ENCODE measurements at places on chromosomes 7 and 10. TPM values are rescaled to one million over a fixed set of nuclear protein-coding genes. Genes with fewer than 3 reads are reported as not detected.

SFTPA1 gene
- 11,086 TPM for total RNA-seq

ANKRD30A gene
- not detected for total RNA-seq

MBL2 gene
- total RNA-seq: not detected

SAMD9 gene
- 13.5 TPM for total RNA-seq

TAX1BP1 gene
- 96.1 TPM for total RNA-seq

HOXA11 gene
- not detected for total RNA-seq

DNA sequence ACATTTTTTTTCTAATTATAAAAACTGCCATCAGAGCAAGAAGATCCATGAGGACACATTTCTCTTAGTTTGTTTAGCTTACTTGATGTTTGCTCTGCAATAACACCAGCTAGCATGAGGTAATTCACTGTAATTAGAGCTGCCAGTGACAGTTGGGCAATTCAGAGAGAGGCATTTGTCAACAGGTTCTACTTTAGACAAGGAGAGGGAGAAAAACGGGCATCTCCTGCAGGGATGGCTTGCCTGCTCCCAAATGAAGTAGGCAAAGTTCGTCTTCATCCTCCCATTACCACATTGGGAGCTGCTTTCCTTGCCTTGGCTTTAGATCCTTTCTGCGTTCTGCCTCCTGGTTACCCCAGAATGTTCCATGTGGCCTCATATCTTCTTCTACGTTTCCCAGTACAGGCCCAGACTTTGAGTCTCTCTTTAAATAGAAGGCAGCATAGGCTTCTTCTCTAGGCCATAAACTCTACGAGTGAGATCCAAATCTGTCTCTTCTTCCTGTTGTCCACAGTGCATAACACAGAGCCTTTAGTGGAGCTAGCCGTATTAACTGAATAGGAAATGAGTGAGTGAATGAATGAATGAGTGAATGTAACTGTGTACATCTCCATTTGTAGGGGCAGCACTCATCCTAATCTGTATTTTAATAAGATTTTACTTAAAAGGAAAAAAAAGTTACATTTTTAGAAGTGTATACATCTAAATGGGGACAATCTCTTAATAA is 21.2 kb downstream of the ASB15 start:
- H3K4me1 ChIP-seq: no peaks in the 10 kb centered on the region
- no peak for DNase-seq
- H3K27me3 ChIP-seq: no peaks in the 10 kb centered on the region
- no peaks in the 10 kb centered on the region for H3K36me3 ChIP-seq
- no peak overlapping the region for H3K4me3 ChIP-seq
- no peak overlapping the region for H3K27ac ChIP-seq

GRCh38 chr10:18601321-18601720 is 50.1 kb downstream of the NSUN6 start:
- no peak overlapping the region for H3K4me3 ChIP-seq
- H3K4me1 ChIP-seq: no peaks in the 10 kb centered on the region
- H3K27ac ChIP-seq: no peak overlapping the region
- DNase-seq: no peak
- no peaks in the 10 kb centered on the region for H3K27me3 ChIP-seq
- H3K36me3 ChIP-seq: peaks cover 12% of the 10 kb centered on the region

DNA sequence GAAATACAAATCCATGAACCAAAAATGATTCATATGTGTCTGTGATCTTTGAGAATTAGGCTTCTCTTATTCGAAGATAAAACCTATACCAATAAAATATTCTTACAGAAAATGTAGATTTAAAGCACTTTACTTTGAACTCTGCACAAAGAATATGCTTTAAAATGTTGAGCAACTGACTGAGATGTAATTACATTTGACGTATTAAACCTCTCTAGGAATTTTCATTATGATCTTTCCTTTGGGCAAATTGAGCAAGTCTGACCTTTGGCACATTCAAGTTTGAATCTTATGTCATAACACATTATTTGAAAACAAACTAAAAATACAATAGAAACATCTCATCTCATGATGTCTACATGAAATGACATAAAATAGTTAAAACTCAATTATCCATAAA is 69.2 kb upstream of the AHR start:
- no peak overlapping the region for H3K27ac ChIP-seq
- no peaks in the 10 kb centered on the region for H3K27me3 ChIP-seq
- H3K4me1 ChIP-seq: peaks cover 4% of the 10 kb centered on the region
- DNase-seq: no peak
- H3K4me3 ChIP-seq: no peak overlapping the region
- no peaks in the 10 kb centered on the region for H3K36me3 ChIP-seq

GRCh38 chr7:117148971-117149370 is 173.9 kb downstream of the WNT2 start:
- H3K27me3 ChIP-seq: no peaks in the 10 kb centered on the region
- peaks cover 5% of the 10 kb centered on the region for H3K4me1 ChIP-seq
- H3K4me3 ChIP-seq: no peak overlapping the region
- no peak for DNase-seq
- no peak overlapping the region for H3K27ac ChIP-seq

- H3K4me1 ChIP-seq: peaks cover 37% of the 10 kb centered on the region
- H3K36me3 ChIP-seq: no peaks in the 10 kb centered on the region
- no peaks in the 10 kb centered on the region for H3K27me3 ChIP-seq
- DNase-seq: peak; percentile 79
These were observed 22.8 kb downstream of the UNC5B start for GRCh38 chr10:71234970-71235685.

GRCh38 chr10:72336259-72337038 is 18.3 kb downstream of the DNAJB12 start:
- no peak for DNase-seq
- no peaks in the 10 kb centered on the region for H3K27me3 ChIP-seq
- H3K27ac ChIP-seq: peak overlapping the region; percentile 78
- H3K4me3 ChIP-seq: no peak overlapping the region
- H3K36me3 ChIP-seq: no peaks in the 10 kb centered on the region

DNA sequence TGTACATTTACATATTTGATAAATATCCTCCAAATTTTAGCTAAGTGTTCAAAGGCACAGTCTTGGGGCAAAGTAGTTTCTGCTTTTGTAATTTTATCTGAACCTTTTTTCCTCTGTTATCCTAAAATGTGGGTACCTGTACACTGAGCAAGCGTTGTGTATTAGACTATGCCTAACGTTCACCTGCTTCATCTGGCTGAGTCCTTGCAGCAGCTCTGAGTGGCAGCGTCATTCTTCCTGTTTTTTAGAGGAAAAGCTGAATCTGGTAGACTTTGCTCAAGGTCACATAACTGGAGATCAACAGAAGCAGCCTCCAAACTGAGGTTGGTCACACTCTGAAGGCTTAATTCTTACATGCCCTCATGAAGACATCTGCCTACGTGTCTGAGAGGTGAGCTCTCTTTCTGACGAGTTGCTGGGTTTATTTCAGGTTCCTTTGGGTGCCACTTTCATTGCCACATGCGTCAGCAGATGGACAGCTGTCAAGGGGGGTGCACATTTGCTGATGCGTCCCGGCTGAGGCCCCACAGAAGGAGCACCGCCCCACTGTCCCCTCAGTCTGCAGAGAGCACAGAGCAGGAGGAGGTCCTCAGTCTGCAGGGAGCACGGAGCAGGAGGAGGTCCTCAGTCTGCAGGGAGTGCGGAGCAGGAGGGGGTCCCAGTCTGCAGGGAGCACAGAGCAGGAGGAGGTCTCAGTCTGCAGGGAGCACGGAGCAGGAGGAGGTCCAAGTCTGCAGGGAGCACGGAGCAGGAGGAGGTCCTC is 406.5 kb upstream of the SHH start:
- no peak overlapping the region for H3K27ac ChIP-seq
- no peak for DNase-seq
- no peaks in the 10 kb centered on the region for H3K4me1 ChIP-seq
- no peaks in the 10 kb centered on the region for H3K27me3 ChIP-seq
- no peak overlapping the region for H3K4me3 ChIP-seq

DNA sequence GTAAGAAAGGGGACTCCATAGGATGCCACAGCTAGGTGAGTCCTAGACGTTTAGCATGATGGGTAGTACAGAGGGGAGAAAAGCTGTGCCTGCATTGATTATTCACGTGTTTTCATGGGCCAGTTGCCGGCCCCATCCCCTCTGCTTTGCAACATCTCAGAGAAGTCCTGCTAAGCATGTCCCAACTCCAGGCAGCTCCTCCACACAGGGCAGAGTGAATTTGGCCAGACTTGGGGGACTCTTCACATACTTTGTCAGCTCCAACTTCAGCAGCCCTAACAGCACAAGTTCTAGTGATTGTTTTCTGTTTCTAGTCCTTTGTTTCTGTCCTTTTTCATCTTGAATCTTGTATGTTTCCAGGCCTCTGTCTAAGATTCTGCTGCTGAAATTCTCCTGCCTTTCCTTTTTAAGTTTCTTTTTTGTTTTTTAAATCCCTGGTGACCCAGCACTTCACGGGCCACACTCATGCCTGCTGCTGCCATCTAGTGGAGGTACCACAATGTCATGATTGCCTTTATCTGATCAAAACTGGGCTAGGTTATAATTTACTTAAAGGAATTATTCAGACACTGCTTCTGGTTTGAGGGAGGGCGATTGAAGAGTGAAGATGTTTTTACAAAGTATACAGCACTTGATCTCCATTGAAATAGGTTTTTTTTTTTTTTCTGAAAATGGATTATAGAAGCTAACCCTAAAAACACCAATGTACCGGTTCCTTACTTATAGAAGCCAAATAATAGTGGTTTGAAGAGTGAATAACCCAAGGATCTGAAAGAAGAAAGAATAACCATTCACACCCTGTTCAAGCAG is 276.9 kb downstream of the CSTF2T start:
- no peaks in the 10 kb centered on the region for H3K36me3 ChIP-seq
- DNase-seq: no peak
- H3K4me3 ChIP-seq: no peak overlapping the region
- H3K4me1 ChIP-seq: no peaks in the 10 kb centered on the region
- no peaks in the 10 kb centered on the region for H3K27me3 ChIP-seq
- H3K27ac ChIP-seq: no peak overlapping the region

GRCh38 chr10:123842692-123843385 is 48.8 kb downstream of the CPXM2 start:
- no peak overlapping the region for H3K4me3 ChIP-seq
- no peak for DNase-seq
- H3K27ac ChIP-seq: no peak overlapping the region
- H3K4me1 ChIP-seq: no peaks in the 10 kb centered on the region

GRCh38 chr10:3487228-3487627 is 297.8 kb downstream of the KLF6 start:
- H3K36me3 ChIP-seq: no peaks in the 10 kb centered on the region
- H3K27ac ChIP-seq: no peak overlapping the region
- DNase-seq: no peak
- no peaks in the 10 kb centered on the region for H3K27me3 ChIP-seq

DNA sequence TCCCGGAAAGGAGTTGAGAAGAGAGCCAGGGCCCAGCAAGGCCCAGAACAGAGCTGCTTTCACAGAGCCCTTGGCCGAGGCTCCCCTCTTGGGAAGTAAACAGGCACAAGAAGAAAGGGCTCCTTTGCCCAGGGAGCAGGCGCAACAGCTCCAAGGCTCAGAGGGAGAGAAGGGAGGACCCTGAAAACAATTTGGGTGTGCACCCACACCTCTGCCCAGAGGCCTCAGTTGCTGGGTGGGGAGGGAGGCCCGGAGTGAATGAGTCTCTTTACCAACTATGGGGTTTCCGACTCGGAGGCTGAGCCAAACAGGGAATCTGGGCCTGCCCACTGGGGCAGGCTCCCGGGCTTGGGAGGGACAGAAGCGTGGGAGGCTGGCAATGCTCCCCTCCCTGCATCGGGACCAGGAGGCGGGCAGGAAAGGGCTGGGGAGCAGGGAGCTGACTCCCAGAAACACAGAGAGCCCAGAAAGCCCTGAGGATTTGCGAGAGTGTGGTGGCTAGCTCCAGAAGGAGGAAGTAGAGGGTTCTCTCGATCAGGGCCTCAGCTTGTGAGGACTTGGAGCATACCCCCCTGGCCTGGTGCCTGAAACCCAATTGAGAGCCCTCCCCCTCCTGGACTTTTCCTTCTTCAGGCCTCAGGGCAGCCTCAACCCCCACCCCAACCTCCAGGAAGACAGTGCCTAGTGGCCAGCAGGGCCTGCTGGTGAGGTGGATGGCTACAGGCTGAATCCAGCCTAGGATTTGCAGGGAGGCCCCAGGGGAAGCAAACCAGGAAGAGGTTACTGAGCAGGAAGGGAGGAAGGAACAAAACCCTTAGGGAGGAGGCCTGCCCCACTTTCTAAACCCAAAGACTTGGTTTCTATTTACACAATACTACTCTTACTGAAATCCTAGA is 6.2 kb downstream of the C10orf105 start:
- peak; percentile 75 for DNase-seq
- peaks cover 60% of the 10 kb centered on the region for H3K4me1 ChIP-seq
- no peaks in the 10 kb centered on the region for H3K36me3 ChIP-seq
- H3K4me3 ChIP-seq: no peak overlapping the region
- H3K27me3 ChIP-seq: no peaks in the 10 kb centered on the region

All from left lung (tissue), 14 donors.